ENCODE measurements at places on chromosomes 12 and 14.

- DNase-seq = no peak
These were observed 75.7 kb downstream of the NT5DC3 start for GRCh38 chr12:103765322-103765721.

GRCh38 chr14:25522926-25523325, 473.0 kb upstream of the STXBP6 start:
- DNase-seq = no peak

DNA sequence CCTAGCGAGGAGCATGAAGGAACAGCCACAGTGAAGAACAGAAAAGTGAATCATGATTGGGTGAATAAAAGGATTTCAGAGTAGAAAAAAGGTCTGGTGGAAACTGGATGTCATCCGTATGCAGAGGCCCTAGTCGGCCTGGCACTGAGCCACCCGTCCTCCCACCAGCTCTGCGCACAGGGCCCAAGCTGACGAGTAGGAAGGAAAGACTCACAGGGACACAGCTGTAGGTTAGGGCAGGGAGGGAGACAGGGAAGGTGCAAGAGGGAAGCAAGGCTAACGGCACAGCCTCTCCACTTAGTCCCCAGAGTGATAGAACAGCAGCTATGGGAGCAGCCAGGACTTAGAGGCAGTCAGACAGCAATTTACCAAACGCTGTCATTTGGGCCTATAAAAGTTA, 112.6 kb downstream of the KCNK10 start:
- no peak for DNase-seq

DNA sequence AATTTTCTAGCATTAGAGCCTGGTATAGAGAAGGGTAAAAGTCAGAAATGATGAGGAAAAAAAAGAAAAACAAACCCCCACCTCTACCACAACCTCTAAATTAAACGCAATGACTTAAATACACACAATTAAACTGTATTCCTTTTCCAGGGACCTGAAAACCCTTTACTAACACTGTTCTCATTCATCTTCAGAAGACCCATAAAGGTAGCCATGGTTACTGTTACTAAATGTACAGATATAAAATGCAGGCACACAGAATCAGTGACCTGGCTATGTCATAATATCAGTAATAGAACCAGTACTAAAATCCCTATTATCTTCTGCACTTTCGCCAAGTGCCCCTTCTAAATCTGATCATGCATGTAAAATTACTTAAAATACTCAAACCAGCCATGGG, 1.4 kb downstream of the ACIN1 start:
- DNase-seq = no peak

GRCh38 chr14:89399594-89400068, 17.4 kb downstream of the FOXN3 start:
- peak; percentile 37 for DNase-seq

DNA sequence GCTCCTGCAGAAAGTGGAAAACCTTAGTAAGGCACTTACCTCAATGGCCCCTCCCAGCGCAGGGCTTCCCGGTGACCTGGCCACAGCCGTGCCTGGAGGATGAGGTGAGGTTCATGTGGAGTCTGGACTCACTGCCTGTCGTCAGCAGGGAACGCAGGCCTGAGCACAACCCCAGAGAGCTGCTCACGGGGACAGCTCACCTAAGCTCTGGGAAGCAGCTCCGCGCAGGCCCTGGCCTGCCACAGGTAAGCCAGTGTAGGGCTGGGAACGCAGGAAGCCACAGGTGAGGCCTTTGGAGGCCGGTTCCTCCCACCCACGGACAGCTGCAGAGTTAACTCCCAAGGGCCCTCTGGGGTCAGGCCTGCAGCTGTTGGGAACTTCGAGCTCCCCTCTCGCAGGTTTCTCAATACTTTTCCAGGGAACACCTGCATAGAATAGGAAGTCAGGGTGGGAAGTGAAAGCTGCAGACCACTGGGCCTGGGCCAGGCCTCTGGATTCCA, 32.7 kb downstream of the ANAPC7 start:
- no peak for DNase-seq

DNA sequence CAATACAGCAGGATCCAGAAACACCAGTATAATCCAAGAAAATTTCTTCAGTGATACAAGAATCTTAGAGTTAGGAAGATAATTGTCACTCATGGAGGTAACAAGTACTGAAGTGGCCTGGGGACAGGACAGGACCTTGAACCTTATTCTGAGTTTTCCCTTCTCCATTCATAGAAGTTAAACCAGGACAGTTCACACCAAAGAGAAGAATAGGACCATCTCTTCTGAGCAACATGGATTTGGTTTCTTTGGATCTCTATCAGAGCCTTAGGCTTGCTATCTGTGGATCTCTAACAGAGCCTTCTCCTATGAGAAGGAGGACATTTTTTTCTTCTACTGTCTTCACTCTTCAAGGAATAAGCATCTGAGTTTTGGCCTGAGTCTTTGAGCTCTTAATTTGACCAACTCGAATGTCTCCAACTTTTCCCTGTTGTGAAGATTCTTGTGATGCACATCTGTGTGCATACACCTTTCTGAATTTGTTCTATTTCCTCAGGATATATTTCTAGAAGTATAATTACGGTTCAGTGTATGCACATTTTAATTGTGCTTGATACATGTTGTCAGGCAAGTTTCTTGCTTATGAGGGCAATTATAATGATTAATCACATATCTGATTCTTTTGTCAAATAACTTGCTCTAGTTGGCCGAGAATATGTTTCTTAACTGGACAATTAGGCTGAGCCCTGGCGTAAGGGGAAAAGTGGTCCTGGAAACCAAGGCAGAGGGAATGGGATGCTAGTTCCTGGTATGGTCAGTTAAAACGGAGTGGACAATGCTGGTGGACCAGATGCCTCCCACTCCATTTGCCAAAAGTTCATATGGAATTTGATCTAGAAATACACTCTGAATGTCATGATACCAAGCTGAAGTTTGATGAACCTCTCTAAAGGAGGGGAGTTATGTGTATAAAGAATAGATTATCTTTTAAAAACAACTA, 6.6 kb downstream of the KRT6A start:
- no peak for DNase-seq

GRCh38 chr12:83186419-83186818, 499.7 kb downstream of the TMTC2 start:
- no peak for DNase-seq

GRCh38 chr14:104518659-104519350, 60.8 kb upstream of the C14orf180 start:
- no peak for DNase-seq

- DNase-seq = no peak
These were observed 84.5 kb downstream of the ZFP36L1 start for GRCh38 chr14:68708343-68708742.

GRCh38 chr14:30960216-30960615, 65.2 kb upstream of the AP4S1 start:
- no peak for DNase-seq

DNA sequence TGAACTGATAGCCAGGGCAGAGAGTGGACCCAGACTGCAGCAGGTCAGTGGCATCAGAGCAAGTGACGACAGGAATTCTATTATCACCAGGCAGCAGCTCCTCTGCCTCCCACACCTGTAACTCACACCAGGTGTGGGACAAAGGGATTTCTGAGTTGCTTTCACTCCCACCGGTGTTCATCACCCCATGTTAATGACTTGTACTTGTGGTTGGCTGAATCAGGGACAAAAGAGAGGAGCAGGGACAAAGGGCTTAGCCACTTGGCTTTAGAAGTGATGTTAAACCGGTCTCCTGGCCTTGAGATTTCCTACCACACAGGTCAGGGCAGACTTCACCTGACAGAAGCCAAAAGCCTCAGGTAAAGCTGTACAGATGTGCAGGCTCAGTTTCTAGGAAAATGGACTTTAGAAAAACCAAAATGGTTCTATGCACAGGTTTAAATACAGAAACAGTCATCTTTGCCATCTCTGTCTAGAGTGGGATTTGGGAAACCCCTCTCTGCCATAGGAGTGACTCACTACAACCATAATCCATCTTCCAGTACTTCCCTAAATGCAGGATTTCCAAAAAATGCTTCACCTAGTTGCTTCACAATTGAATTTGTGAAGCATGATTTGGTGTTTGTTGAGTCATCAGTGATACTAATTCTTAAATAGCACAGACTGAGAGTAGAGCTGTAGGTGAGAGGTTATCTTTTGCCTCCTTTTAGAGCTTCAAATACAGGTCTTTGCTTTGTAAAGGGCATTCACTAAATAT, 158.5 kb downstream of the PRKCH start:
- no peak for DNase-seq

GRCh38 chr12:129428240-129428936, 475.4 kb downstream of the TMEM132D start:
- no peak for DNase-seq

GRCh38 chr14:86510491-86510890, 980.5 kb downstream of the FLRT2 start:
- DNase-seq = no peak

GRCh38 chr14:25394356-25394755, 344.4 kb upstream of the STXBP6 start:
- DNase-seq = no peak

GRCh38 chr14:104579507-104579906, at the start of gene C14orf180:
Gene C14orf180, plus strand, starts transcription at chr14:104579764. Its CDS starts 6,667 bp downstream, at chr14:104586431.
- DNase-seq = no peak

GRCh38 chr14:86673523-86673969, 1143.6 kb downstream of the FLRT2 start:
- no peak for DNase-seq

Measured in hematopoietic multipotent progenitor cell treated with erythropoietin and hydrocortisone succinate and interleukin-3 and kit ligand, for 6 days (in vitro differentiated cells).